ENCODE measurements at places on chromosomes 4 and X.

DNA sequence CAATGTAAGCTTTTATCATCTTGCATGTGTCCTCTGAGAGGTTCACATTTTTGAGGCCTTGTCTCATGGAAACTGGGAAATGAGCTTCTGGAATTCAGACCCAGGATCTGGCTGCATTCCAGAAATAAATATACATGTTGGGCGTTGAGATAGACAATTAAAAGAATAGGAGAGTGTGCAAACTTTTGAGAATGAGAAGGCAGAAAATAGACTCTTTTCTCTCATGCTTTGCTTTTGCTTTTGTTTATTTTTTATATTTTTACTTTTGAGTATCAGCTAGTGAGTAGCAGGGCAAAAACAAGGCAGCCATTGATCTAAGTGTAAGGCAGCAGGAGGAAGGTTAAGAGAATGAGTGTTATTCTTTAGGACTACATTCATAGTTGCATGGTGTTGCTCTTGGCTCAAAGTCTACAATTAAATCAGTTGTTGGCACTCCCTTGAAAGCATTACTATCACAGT lies 12.4 kb downstream of the SHROOM3 start:
- ATAC-seq, result no peak

GRCh38 chrX:107861056-107861455 lies 35.4 kb downstream of the MID2 start:
- no peak for ATAC-seq

DNA sequence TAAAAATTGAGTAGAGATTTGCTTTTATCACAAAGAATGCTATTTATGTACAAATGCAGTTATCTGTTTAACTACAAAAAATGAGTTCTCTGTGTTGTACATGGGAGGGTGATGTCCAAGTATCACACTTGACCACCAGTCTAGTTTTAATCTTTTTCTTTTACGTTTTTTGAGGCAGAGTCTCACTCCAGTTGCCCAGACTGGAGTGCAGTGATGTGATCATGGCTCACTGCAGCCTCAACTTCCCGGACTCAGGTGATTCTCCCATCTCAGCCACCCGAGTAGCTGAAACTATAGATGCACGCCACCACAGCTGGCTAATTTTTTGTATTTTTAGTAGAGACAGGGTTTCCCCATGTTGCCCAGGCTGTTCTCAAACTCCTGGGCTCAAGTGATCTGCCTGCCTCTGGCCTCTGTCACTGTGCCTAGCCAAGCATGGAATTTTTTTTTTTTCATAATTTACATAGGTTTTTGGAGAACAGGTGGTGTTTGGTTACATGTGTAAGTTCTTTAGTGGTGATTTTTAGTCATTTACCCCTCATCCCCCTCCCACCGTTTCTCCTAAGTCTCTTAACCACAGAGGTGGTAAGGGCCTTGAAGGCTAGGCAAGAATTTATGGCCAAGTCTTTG lies 47.9 kb upstream of the RPA4 start:
- ATAC-seq, result no peak

DNA sequence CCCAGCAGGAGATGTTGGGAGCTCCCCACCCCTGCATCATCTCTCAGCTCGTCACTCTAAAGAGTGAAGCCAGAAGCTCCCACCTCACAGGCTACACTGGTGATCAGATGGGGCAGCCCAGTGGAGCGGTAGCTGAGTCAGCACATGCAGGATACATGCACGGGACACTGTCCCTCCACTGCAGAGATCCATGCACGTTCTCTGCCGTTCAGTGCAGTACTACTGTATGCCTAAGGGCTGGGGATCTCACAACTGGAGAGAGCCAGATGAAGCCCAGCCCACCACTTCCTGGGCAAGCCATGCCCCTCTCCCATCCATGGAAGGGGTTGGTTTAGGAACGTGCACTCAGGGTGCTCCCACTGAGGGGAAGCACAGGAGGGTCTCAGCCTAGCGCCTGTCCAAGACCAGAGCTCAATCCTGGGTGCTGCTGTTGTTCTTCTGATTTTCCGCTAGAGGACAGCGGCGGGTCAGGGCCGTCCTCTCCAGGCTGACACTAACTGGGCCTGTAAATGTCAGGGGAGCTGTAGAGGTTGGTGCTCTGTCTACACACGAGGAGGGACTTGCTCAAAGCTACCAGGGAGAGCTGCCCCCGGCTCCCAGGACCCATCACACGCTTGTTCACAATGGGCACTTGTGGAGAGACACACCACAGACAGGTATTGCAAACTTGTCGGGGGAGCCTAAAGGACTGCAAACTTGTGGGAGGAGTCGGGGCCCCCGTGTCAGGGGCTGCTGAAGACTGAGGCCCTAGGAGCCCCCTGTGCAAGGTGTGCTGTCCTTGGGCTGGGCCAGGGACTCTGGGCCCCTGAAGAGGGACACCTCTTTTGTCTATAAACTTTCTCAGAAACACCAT lies 18.2 kb upstream of the ABLIM2 start:
- peak; percentile 71 for ATAC-seq

GRCh38 chr4:77650787-77651186 lies 45.2 kb downstream of the CXCL13 start:
- no peak for ATAC-seq

DNA sequence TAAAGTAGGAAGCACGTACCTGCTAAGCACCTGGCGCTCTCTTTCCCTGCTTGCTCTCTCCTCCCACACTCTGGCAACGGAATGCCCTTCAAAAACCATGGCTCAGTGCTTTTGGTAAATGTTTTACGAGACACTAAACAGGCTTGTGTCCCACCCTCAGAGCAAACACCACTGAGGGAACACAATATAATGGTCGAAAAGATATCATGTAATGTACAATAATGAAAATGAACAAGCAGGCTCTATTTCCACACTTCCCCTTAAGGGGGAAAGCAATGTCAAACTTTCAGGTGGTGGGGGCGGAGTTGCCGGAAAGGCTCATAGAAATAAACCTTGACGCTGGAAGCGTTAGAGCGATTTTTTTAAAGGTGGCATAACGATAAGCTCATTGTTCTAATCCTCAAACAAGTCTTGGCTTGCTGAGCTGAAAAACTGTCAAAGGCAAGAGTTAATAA lies 115.1 kb downstream of the RBM47 start:
- ATAC-seq, result no peak

DNA sequence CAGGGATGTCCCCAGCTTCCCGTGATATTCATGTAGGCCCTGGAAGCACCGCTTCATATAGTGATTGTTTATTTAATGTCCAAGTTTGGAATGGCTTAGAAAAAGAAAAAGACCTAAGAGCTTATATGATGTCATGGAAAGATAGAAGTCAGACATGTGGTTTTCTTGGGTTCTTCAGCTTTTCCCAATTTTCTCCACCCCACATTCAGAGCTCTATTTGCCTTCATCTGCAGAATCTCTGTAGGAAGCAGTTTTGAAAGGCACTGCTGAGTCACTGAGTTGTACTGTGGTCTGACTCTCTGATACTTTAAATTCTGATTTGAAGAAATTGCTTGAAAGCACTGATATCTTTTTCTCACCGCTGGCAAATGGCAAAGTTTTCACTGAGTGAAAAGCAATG lies 120.6 kb upstream of the EDNRA start:
- no peak for ATAC-seq

DNA sequence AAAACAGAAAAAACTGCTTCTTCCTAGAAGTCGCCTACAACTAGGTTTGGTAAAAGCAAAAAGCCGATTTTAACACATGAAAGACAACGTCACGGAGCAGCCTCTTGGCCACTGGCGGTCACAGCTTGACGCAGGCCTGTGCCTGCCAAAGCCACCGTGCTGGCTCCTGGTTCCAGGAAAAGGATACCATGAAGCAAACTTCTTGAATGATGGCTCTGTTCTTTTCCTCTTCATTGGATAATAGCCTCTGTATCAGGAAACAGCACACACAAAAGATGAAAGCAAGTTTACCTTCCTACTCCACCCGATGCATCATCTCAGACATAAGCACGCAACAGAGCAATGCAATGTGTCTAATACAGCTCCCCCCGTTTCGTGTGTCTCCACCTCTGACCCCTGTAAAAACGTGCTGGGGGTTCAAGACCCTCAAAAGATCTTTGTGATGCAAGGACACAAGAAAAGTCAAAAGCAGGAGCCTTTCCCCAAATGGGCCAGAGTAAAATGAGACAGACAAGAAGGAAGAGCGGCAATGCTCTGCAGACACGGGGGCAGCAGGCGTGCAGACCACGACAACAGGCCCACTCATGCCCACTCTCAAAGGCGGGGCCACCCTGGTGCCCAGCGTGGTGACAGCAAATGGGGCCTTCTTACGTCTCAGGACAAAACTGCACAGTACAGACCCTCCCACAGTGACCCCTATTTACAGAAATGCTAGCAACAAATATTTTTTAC lies 19.4 kb downstream of the GAK start:
- ATAC-seq, result no peak

DNA sequence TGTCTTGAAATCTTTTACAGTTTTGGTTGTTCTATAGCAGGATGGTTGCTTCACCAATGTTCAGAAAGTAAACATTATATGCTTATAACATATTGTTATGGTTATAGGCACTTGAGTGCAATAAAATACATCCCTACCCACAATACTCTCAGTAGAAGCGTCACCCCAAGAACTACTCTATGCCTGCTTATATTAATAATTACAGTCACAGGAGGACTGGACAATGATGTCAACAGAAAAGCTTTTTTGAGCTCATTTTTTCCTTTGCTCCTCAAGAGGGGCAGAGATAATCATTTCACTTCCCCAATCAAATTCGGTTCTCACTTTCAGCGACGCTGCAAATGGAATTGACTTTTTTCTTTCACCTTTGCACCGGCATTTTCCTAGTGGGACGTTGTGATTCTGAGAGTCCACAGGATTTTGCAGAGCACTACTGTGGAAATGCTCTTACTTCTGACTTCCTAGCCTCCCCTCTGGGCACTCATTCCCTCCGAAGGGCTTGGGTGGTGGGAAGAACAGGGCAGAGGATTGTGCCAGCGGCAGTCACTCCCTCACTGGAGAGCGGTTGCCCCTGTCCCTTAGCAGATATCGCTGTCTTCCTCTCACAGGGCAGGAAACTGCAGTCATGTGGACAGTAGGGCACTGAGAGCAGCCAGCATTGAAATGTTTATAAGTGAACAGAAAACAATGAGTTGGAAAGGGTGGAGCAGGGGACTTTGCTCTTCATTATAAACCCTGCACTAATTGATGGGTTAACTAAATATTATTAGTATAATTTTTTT lies 24.9 kb upstream of the SGMS2 start:
- peak; percentile 43 for ATAC-seq

GRCh38 chrX:44039556-44039955 lies 66.4 kb upstream of the NDP start:
- no peak for ATAC-seq

DNA sequence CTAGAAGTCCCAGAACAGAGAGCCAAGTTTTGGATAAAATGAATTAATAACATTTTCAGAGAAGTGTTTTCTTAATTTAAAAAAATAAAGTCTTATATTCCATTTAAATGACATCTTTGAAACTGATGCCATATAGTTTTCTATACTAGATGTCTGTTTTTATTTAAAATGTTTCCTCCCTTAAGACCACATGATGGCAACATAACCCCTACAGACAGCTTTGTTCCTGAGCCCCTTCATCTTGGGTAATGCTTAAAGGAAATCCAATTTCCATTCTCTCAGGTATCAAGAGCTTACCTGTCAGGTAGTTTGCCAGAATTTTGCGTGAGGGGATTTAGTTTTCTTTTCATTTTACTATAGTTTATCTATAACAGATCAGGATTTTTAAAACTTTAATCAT lies 181.4 kb upstream of the UGT8 start:
- ATAC-seq, result no peak

DNA sequence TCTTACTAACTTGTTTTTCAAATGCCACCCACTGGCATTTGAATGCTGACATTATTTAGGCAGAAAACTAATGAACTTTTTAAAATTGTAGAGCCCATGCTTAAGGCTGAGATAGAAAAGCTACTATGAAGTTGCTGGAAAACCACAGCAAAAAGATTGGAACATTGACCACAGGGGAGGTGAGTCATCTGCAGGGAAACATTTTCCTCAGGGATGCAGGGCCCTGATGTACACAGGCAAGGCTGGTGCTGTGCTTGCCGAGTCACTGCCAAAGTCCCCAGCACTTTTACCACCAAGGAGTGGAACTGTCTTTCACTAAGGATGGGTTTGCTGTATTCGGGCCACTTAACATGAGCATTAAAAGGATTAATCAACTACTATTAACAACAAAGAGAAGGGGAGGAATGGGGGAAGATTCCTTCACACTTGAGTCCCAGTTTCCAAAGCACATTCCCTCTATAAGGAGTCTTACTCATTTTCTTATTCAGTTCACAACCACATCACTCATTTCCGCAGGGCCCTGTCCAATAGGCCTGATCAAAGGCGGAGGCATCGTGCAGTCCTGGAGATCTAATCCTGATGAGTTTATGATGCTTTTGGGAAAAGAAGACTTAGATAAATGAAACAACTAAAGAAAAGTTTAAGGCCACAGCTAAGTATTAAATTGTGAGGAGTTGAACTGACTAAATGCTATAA lies 202.9 kb upstream of the NPY2R start:
- ATAC-seq, result no peak

GRCh38 chrX:154724993-154725756 lies 25.7 kb downstream of the GAB3 start:
- ATAC-seq, result no peak

- no peak for ATAC-seq
These were observed 1494.4 kb downstream of the STIM2 start for GRCh38 chr4:28354880-28355656.

Measured in gastroesophageal sphincter (tissue), 4 donors.